ENCODE measurements at places on chromosomes 11 and 22.
A peak's percentile ranks its signal among the peaks of the same experiment; 100 is the strongest.

- DNase-seq = no peak
Observed at GRCh38 chr11:61102667-61103571, 630 bp downstream of the CD5 start.

DNA sequence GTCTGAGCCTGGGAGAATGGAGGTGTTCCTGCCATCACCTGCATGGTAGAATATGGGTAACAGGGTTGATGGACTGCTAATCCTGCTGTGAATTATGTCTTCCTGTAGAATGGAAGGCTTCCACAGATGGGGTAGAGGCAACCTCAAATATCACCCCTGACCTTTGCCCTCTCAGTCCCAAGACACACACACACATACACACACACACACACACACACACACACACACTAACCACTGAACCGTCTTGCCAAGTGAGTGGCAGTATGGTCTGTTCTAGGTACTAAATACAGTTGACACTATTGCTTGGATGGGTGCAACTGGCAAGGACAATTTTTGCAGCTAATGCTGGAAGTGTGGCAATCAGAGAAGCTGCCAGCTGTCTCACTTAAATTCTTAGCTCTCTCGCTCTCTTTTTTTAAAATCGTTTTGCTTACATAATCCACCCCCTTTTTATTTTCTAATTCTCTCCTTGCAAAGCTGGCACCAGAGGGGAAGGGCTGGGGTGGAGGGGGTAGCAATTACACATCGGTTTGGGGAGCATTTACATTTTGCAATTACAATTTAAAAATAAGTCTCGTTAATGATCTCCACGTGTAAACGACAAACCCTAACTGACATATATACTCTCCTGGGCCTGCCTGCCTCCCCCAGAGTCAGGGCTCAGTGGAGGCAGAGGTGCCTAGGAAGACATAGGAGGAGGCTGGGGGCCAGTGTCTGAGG, 162.6 kb downstream of the FEZ1 start:
- DNase-seq = no peak

- no peak for DNase-seq
Observed at GRCh38 chr11:27425814-27426213, 46.8 kb downstream of the LGR4 start.

DNA sequence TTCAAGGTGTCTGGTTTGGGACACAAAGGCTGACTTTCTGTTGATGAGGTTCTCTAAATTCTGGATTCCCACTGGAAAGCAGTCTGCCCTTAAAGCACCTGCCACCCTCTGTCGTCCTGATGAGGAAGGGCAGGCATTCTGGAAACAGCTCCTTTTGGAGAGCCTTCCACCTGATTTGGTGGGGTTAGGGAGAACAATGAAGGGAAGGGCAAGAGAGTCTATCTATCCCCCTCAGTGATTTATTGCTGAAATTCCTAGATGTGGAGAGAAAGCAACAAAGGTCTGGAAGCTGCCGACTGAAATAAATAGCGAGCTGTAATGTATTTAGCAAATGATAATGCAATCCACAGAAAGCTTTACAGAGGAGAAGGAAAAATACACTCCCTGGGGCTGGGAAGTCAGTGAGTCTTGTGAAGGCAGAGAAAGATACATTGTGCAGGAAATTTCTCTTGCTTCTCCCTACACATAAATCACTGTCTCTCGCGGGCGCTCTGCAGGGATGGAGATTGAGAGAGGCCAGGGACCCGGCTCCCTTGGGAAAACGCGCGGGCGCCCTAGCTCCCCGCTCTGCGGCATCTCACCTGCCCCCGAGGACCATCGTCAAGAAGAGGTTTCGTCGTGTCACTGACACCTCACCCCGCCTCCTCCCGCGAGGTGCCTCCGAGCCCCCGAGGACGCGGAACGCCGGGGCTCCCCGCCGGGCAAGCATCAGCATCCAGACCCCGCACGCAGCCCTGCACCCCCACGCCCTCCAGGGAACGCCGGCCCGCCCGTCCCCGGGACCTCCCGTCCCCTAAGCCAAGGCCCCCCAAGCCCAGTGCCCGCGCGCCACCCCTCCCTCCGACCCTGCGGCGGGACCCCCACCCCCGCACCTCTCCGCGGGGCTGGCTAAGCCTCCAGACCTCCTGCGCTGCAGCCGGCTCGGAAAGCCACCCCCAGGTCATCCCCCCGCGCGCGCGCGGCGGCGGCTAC, 673 bp downstream of the CDON start:
- peak; percentile 41 for DNase-seq

DNA sequence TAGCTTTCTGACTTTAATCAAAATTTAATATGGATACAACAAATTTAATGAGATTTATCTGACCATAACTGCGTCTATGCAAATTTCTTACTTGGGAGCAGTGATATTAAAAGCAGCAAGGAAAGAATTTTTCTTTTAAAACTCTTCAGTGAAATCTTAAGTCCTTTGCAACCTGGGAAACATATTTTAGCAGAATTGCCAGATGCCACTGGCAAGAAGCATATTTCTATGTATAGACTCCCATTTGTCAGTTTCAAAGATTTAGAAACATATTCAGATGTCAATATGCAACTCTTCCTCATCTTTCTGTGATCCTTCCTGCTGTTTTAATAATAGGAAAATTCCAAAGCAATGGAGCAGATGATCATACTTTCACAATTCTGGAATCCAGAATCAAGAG, 911.3 kb downstream of the LUZP2 start:
- no peak for DNase-seq

- no peak for DNase-seq
Observed at GRCh38 chr11:16933756-16934603, 80.2 kb downstream of the PLEKHA7 start.

- no peak for DNase-seq
Observed at GRCh38 chr11:127601578-127601977, 601.0 kb upstream of the KIRREL3 start.

GRCh38 chr11:127815331-127815730, 772.0 kb downstream of the ETS1 start:
- DNase-seq = no peak

GRCh38 chr11:87356428-87356827, 318.7 kb downstream of the TMEM135 start:
- no peak for DNase-seq

DNA sequence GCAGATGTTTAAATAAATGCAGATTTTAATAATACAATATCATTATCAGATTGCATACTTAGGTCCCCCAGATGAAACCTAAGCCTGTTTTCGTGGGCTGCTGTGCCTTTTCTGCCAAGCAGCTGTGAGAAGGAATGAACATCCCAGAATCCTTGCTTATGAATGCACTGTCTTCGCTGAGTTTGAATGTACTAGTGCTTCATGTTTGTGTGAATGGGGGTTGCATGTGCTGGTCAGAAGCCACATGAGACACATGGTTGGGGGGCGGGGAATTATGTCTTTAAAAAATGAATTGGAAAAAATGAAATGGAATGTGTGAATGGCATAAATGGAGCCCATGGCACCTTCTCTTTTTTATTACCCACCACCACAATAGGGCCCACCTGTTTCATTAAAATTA, 125.4 kb upstream of the HSD17B12 start:
- no peak for DNase-seq

GRCh38 chr22:19039448-19039780, 82.8 kb downstream of the DGCR2 start:
- no peak for DNase-seq

GRCh38 chr11:45751430-45751829, 53.5 kb upstream of the SLC35C1 start:
- no peak for DNase-seq

Data from NCI-H1436 (cell line).